ENCODE measurements at places on chromosomes 7 and 10.

- no peak for DNase-seq
Measured at GRCh38 chr7:36961097-36961496, 236.8 kb upstream of the AOAH start.

- DNase-seq = no peak
Measured at GRCh38 chr10:45553155-45553554, 119.4 kb downstream of the ZFAND4 start.

DNA sequence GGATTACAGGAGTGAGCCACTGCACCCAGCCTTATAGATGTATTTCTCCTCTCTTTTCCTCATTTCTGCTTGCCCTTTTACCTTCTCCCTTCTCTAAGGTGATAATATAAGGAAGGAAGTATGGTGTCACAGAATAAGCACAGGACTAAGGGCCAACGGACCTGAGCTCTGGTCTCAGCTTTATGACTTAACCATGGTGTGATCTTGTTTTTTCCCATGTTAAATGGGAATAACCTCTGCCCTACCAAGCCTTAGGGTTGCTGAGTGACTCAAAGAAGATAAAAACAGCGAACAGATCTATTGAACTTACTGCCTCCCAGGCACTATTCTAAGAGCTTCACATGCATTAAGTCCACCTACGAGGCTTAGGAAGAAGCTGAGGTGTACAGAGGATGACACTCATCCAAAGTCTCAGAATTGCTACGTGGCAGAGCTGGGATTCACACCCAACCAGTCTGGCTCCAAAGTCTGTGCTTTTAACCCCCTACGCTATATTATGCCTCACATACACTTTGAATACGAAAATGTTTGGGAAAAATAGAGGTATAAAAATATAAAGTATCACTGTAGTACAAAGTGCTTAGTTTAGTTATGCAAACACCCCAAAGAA lies 5.6 kb downstream of the UROS start:
- DNase-seq = no peak

- DNase-seq = no peak
Measured at GRCh38 chr10:77550378-77550777, 87.2 kb downstream of the KCNMA1 start.

DNA sequence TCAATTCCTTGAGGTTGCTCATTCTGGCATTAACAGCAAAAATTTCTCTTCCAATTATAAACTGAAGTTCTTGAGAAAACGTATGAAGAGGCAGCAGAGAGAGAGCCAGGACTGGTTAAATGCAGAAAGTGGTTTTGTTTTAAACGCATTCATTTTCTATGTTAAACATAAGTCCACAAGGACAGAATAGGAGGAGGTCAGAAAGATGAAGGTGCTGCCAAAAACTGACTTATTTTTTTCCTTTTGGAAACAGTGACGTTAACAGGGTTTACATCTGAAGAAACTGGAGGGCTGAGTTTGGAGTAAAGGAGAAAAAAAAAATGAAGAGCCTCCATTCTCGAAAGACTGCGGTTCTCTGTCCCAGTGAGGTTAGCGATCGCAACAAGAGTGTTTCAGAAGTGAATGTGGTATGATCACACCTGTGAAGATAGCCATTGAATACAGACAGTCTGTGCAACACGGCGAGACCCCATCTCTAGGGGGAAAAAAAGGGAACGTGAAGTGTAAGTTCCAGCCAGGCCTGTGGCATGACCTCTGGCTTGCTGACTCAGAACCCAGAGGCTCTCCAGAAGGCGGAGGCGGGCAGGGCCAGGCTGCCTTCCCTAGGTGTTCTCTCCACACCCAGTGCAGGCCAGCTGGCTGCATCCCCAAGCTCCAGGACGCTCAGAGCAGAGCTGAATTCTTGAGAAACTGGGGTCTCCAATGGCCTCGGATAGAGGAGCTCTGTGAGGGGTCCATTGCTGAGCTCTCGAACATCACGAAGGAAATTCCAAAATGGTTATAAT lies 84.0 kb downstream of the CHST15 start:
- no peak for DNase-seq

- DNase-seq = peak; percentile 49
Measured at GRCh38 chr10:27558612-27559020, 54.5 kb downstream of the RAB18 start.

- DNase-seq = peak; percentile 19
Measured at GRCh38 chr7:1432411-1433082, 26.7 kb downstream of the MICALL2 start.

- DNase-seq = no peak
Measured at GRCh38 chr7:68676813-68677535, 921.3 kb upstream of the AUTS2 start.

DNA sequence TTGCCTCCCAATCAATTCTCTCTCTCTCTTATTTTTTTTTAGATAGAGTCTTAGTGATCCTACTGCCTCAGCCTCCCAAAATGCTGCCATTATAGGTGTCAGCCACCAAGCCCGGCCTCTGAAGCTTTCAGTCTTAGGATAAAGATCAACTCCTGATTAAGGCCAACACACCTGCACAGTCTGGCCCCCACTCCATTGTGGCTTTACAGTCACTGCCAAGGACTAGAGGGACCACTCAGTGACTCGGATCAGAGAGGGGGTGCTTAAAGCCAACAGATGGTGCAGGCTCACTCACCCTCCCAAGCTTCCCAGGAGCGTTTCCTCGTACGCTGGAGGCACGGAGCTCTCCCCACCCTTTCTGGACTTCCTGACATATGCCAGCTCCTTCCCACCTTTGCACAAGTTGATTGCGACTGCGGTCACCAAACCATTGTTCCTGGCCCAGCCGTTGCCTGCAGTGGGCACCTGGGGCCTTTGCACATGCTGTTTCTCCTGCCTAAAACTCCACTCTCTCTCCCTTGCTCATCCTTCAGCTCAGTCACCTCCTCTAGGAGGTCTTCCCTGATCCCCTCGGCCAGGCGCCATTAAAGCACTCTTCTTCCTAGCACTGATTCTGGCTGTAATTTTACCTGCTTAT lies 1.7 kb upstream of the CDH23 start:
- DNase-seq = no peak

GRCh38 chr7:47358944-47359588 lies 222.8 kb downstream of the TNS3 start:
- no peak for DNase-seq

DNA sequence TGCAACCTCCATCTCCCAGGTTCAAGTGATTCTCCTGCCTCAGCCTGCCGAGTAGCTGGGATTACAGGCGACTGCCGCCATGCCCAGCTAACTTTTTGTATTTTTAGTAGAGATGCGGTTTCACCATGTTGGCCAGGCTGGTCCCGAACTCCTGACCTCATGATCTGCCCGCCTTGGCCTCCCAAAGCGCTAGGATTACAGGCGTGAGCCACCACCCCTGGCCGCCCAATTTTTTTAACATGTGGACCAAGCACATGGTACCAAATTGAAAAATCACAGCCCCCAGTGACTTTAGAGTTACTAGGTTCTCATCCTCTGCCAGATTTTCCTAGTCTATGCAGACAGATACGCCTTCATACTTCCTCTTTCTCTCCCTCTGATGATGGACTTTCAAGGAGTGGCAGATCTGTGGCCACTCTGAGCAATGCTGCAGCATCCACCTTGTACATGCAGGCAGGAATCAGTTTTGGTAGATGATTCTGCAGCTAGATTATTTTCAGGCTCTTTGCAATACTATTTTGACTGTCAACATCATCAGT lies 34.0 kb upstream of the EZH2 start:
- DNase-seq = no peak

DNA sequence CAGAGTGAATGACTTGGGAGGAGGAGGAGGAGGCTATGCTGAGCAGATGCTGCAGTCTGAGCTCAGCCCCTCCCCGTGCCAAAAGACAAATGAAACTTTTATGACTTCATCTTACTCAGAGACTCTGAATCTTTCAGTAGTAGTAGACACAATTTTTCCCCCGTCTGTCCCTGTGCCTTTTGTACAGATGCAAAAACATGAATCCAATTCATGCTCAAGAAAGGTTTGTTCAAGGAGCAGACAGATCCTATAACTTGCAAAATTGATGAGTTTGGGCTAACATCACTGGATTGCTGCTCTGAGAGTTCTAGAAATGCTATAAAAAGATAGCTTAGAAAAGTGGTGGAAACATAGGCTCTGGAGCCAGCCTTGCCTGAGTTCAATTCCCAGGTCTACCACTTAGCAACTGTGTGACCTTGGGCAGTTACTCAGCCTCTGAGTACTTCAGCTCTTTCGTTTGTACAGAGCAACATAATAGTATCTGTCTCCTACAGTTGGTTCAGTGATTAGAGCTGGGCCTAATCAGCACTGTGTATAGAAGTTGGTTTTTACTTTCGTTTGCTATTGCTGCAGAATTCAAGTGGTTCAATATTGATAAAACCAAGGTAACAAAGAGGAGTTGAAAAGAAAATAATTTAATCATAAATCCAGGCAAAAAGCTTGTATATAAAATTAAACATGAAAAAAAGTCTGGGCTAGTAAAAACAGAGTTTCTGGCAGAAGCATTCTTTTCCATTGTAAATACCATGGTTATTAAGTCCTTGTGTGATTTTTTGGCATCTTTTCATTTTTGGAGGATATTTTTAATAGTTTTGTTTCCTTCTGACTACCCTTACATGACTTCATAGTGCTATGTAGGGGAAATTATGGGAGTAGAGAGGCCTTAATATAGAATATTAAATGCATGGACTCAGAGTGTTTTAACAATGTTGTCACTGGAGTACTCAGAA lies 174.2 kb upstream of the ZNF32 start:
- no peak for DNase-seq

DNA sequence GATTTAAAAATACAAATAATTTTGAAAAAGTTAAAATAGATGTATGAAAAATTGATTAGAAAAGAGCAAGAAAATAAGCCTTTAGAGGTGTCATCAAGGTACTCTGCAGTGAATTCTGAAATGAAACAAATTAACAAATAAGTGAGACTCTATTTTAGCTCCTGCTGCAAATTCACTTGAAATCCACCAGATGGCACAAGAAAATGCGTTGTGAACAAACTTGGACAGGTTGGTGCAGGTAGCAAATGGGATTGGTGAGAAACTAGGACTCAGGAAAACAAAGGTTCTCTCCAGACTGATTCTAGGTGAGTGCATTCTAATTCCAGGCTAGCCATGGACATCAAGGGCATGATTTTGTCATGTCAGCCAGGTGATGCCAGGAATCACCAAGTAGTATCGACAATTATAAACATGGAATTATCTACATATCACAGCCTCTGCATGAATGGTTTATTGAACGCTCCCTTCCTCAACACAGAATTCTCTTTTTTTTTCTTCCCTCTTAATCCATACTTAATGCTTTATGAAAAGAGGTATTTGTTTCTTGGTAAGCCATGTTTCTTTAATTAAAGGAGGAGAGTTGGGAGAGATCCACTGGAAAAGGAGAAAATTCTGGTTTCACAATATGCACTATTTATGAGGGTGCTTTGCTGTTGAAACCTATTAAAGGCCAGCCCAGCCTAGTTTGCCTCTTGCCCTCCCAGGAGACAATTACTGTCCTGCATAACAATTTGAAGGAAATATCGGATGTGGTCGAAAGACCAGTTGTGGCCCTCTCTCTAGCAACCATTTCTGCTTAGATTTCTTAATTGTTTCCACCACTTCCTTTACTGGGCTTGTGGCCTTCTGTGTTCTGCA lies 118.1 kb downstream of the ZNF365 start:
- DNase-seq = peak; percentile 2

- no peak for DNase-seq
Measured at GRCh38 chr10:6446711-6447110, 133.4 kb downstream of the PRKCQ start.

- DNase-seq = no peak
Measured at GRCh38 chr10:96188916-96189315, 58.8 kb downstream of the ZNF518A start.

- DNase-seq = no peak
Measured at GRCh38 chr7:38542156-38542555, 89.0 kb downstream of the AMPH start.

DNA sequence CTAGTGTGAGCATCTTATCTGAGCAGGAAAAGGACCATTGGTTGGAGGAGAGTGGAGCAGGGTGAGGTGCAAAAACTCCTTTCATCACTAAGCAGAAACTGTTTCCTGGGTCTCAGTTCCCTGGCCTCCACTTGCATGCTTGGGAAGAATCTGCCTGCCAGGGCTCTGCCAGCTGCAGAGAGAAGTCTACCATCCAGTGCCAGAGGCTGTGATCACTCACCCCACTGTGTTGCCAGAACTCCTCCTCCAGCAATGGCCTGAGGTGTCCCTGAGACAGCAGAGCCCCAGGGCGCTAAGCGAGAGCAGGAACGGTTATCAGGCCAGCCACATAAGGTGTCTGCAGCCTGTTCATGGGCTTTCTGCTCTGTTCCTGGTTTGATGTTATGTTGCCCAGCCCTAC lies 991.4 kb downstream of the CCSER2 start:
- no peak for DNase-seq

GRCh38 chr10:127523476-127523875 lies 25.6 kb upstream of the NPS start:
- DNase-seq = no peak

- DNase-seq = no peak
Measured at GRCh38 chr10:13414855-13415254, 66.8 kb upstream of the SEPHS1 start.

DNA sequence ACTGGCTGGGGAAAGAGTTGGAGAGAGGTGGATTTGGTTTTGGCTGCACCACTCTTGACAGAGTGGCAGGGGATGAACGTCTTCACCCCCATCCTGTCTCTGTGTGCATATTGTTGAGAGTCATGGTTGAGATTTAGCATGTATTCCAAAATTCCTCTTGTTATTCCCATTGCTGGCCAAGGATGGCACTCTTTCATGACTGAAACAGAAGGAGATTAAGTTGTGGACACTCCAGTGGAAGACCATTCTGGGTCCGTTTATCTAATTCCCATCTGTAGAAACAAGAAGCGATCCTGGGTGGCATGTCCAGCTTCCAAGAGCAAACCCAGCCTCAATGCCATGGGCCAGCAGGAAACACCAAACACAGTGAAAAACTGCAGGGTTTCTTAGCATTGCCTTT lies 469.0 kb upstream of the IGFBP3 start:
- no peak for DNase-seq

DNA sequence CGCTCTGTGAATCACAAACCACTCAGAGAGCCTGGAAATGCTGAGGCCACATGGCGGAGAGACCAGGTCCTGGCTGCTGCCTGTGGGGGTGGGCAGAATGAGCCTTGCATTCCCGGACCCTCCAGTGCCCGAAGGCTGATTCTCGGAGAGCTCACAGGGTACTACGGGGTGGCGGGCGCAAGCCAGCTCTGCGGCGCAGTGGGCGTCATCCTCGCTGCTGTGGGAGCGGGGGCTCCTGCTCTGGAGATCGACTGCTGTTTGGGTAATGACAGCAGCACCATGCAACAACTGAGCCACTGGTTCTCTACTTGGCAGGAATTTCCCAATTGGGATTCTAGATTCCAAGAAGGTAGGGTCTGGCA lies 108.0 kb downstream of the PTPRN2 start:
- DNase-seq = no peak

DNA sequence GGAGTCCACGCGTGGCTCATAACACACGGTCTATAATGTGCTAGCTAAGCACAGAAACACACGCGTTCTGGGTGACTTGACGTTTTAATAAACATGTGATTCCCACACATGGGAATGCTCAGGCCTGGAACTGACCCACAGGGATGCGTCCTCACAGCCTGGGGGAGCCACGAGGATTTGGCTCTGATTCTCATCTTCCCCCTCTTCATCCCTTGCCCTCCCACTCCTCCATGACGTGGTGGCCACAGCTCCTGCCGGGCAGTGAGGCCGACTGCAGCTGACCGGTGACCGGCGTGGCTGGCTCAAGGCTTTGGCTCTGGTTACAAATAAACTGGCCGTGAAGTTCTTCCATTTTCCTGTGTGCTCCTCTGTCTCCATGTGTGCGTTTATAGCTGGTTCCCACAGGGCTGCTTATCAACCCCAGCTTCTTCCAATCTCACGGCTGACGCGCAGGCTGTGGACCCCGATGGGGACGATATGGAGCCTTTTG lies 40.9 kb upstream of the KLF6 start:
- no peak for DNase-seq

GRCh38 chr7:156218544-156219306 lies 406.5 kb upstream of the SHH start:
- no peak for DNase-seq
